ENCODE measurements at places on chromosomes 12 and 14.

GRCh38 chr14:81234278-81234677, 13.5 kb upstream of the GTF2A1 start:
- DNase-seq, result peak; percentile 20

- no peak for DNase-seq
These were observed 51.3 kb downstream of the IQSEC3 start for GRCh38 chr12:117816-118345.

DNA sequence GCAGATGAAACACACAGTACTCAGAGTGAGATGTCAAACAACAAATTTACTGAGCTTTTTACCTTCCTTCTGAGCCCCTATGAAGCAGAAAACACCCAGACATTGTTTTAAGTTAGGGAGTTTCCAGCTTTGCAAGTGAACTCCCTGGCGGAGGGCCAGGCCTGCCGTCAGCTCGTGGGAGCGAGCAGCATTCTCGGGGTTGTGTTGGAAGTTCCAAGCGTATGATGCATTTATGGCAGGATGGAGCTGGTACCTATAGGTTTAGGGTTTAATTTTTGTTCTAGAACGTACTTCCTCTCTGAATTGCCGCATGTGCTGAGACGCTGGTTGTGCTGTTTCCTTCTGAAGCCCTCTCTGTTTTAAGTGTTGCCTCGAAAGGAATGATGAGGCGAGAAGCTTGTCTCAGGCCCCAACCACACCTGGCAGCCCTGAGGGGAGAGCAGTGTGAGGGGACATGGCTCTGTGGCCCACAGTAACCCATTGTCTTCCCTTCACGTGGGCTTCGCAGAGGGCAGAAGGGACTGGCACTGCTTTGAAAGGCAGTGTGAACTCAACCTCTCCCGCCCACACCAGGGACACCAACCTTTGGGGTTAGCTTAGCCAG, 76.6 kb downstream of the SSPN start:
- DNase-seq, result peak; percentile 69

DNA sequence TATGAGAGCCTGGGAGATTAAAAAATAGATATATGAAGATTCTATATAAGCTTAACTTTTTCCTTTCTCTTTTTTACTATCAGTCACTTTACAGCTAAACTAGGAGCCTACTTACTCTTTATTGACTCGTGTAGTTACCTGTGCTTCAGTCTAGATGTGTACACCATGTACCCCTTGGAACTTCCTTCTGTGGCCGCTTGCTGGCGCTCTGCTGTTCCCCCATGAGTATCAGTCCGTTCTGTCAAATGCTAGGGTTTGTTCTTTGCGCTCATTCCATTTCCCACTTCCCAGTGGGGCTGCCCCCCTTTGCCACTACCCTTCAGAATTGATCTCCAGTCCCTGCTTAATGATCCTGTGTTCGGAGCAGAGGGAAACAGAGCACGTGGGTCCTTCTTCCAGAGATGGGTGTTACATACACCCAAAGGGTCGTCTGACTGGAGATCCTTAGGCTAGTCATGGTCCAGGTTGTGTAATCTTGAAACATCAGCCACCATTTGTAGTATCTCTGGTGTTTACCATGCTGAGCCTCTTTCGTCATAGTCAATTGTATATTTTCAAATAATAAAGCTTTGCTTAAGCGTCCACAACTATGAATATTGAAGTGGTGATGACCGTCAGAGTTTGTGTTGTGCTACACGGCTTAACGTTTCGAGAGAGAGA, 160.0 kb downstream of the FBXL14 start:
- DNase-seq, result no peak

GRCh38 chr14:21053184-21054122, 4.2 kb upstream of the RNASE8 start:
- no peak for DNase-seq

- no peak for DNase-seq
These were observed 64.2 kb downstream of the RASSF3 start for GRCh38 chr12:64674367-64674922.

- DNase-seq, result no peak
These were observed 160.2 kb upstream of the LMNTD1 start for GRCh38 chr12:25713264-25713663.

GRCh38 chr12:76901628-76902380, 23.0 kb upstream of the CSRP2 start:
- no peak for DNase-seq
